ENCODE measurements at places on chromosomes 3 and 15. TPM values are rescaled to one million over a fixed set of nuclear protein-coding genes. Genes with fewer than 3 reads are reported as not detected.

DNA sequence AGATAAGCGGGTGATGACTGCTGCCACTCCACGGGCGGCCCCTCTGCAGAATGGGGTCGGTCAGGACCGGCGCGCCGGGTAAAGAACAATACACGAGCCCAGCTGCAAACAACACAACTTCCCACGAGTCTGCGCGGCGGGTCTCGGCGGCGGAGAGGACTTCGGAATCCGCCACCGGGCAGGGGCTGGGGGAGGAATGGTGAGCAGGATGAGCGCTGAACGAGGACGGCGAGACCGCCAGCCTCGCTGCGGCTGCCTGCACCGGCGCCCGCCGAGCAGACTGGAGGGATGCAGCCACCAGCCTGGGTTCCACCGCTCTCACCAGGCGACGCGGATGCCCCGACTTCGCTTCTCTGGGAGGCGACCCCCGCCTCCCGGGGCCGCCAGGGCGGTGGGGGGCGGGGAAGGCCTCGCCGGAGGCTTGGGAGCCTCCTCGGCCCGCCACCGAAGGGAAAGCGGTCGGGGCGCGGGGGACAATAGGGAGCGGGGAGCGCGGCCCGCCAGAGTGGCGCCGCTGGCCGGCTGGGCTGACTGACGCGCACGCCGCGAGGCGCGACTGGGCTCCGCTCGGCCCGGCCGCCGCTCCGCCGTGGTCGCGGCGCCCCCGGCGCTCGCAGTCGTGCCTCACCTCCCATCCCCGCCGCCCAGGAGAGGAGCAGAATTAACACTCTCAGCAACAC lies 515 bp downstream of the ADAM10 start:
- peak; percentile 72 for DNase-seq

GRCh38 chr3:72031581-72031980 lies 246.6 kb upstream of the PROK2 start:
- DNase-seq, result no peak

DNA sequence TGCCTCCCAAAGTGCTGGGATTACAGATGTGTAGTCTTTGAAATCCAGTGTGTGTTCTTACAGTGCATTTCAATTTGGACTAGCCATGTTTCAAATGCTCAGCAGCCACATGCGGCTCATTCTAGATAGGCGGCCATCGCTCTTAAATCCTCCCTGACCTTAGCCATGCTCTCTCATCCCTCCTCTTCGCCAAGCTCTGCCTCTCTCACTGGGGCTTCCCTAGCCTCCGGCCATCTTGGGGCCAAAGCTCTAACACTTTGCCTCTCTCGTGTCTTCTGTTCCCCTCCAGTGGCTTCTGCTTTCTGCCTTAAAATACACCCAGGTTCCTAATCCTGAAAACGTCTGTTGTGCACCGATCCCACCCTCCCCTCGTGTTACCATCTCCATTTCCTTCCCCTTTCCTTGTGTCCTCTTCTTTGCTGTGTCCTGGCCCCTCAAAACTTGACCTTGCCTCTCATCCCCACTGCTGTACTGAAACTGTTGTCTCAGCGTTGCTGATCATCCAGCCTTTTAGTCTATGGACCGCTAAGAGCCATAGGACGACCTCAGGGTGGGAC lies 1.4 kb upstream of the GHRL start:
- no peak for DNase-seq

DNA sequence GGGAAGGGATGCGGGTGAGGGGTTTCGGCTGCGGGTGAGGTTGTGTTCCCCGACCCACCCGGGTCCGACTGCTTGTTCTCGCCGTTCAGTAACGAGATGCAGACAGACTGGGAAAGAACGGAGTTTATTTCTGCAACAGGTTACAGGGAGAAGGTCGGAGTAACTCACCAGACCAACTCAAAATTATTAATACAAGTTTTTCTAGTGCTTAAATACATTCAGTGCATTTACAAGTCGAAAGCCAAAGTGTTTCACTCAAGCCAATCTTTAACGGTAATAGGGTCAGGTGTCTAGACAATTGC lies 492 bp upstream of the HIGD1A start:
- no peak for DNase-seq

DNA sequence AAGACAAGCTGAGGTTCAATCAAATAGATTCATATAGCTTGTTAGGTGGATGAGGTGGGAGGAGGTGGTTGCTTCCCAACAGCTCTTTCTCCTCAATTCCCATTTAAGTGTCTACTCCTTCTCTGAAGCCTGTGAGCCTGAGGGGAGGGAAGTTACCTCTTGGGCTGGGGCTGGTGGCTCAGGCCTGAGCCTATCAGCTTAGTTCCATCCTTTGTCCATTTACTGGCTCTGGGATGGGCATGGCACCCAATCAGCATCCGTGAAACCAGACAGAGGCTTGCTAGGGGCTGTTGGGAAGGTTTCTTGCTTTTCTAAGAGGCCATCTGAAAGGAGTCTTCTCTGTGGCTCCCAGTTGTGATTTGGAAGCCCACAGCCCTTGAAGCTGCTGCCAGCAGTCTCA lies 57.3 kb downstream of the TAMM41 start:
- no peak for DNase-seq

DNA sequence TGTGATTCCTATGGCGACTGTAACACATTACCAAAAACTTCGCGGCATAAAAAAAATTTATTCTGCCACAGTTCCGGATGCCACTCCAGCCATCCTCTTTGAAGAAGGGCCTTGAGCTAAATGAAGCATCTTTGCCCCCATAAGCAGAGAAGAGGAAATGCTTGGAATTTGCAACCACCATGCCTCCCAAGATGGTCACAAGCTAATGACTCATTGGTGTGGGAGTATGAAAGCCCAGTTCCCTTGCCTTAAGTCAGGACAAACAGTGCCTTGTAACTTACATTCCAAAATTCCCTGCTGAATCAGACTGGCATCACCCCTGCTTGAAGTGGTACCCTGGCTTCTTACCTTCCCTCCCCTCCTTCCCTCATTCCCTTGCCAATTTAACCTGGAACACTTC lies 1077.4 kb downstream of the EPHA3 start:
- DNase-seq, result no peak

Gene IL12A
- total RNA-seq, result 3.9 TPM

Gene DNAH12
- 0.08 TPM for total RNA-seq

Gene IMPG2
- 0.15 TPM for total RNA-seq

Gene ABI3BP
- total RNA-seq, result 56.3 TPM

- no peak for DNase-seq
These were observed 47.0 kb upstream of the DLG1 start for GRCh38 chr3:197345390-197345789.

DNA sequence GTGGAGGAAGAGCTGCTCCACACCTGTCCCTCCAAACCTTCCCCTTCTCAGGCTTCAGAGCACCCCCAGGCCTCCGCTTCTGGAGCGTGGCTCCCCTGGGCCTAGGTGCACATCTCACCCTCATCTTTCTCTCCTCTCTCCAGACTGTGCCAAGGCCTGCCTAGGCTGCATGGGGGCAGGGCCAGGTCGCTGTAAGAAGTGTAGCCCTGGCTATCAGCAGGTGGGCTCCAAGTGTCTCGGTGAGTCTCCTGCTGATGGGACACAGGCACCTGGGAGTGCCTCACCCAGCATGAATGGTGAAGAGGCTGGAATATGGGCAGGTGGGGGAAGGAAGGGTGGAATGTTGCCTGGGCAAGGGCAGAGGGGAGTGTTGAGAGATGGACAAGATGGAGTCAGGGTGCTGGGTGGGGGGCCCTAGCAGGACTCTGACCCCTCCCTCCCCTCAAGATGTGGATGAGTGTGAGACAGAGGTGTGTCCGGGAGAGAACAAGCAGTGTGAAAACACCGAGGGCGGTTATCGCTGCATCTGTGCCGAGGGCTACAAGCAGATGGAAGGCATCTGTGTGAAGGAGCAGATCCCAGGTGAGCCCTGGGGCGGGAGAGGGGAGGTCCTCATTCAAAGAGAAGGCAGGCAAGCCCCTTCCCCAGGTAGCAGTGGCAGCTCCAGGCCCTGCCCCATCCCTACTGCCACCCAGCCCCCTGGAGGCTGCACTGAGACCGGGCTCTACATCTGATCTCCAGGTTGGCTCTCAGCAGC lies 9.1 kb downstream of the PRRT3 start:
- DNase-seq, result no peak

DNA sequence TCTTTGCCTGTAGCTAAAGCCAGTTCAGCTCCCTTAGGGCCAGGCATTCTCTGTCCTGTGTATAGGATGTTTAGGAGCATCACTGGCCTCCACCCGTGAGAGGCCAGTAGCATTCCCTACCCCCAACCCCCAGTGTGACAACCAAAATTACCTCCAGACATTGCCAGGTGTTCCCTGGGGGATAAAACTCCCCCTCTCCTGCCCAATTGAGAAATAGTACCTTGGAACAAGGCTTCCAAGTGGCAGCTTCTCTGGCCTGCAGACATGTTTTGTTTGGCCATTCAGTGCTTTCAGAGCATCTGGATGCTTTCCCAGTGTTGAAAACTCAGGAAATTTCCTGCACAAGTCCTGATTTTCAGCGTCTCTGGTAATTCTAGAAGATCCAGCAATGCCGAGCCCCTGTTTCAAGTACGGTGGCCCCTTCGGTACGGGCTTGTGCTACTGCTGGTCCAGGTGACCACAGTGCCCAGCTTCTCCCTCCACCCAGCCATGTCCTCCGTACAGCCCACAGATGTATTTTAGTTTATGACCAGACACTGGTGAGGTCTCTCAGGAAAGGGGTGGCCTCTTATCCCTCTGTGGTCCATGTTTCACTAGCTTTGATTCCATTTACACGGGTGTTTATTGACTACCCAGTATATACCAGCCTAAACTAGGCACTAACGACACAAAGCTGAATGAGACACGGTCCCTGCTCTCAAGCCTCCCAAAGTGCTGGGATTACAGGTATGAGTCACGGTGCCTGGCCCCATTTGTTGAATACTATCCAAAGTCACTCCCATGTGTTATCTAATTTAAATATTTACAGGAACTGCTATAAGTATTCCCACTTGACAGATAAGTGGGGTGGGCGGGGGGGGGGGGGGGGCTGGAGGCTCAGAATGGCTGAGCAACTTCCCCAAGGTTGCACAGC lies 125.4 kb upstream of the RAD18 start:
- DNase-seq, result no peak

- no peak for DNase-seq
These were observed 346.6 kb downstream of the ERC2 start for GRCh38 chr3:56121716-56122115.

Gene THAP10
- 6.3 TPM for total RNA-seq

GRCh38 chr3:47664519-47664918 lies 85.9 kb upstream of the CSPG5 start:
- no peak for DNase-seq

GRCh38 chr15:65033659-65034269 lies 4.3 kb upstream of the MTFMT start:
- no peak for DNase-seq

DNA sequence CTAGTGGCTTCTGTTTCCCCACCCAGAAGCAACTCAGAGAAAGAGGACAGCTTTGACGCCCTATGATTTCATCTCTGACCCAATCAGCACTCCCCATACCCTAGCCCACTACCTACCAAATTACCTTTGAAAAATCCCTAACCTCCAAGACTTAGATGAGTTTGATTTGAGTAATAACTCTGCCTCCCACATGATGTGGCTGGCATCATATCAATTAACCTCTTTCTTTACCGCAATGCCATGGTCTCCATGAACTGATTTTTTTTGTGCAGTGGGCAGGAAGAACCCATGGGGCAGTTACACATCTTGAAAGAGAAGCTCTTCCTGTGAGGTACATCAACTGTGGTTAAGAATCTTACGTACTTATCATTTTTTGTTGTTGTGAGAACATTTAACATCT lies 25.5 kb upstream of the APOD start:
- DNase-seq, result no peak

DNA sequence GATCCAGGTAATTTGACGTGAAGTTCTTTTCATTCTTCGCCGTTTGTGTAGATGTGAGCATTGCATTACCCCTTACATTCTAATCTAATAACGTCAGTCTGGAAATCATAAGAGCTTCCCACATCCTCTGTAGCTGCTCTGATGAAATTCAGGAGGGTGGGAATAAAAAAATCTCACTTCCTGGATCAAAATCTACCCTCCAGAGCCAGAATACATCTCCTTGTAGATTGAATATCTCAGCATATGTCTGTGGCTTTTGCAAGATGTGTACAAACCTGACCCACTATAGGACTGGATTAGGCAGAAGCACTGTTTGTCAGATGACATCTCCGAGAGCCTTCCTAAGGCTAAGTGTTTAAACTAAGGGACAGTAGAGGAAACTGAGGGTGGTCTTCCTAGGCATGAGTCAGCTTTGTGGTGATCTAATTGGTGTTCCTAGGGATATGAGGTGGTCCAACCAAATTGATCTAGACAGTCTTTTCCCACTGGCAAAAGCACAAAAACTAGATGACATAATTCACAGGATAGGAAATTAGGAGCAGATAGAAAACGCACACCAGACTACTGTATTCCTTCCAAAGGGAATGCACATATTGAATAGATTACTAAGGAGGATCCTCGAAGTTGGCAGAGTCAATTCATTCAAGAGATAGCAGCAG lies 216.3 kb upstream of the LRTM1 start:
- DNase-seq, result no peak

DNA sequence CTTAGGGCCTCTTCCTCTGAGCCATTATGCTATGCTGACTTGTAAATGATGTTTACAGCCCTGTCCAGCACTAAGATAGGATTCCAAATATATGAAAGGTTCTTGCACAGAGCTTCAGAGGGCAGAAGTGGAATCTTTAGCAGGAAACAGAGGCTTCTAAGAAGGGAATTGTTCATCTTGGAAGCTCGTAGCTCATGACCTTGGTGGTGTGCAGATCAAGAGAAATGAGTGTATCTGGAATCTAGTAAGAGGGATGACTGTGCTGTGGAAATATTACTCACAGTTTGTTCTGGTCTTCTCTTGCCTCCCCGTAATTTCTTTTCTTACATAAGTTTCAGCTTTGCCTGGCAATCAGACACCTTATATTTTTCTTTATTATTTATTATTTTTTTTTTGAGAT lies 175.8 kb downstream of the SPATA16 start:
- DNase-seq, result no peak

DNA sequence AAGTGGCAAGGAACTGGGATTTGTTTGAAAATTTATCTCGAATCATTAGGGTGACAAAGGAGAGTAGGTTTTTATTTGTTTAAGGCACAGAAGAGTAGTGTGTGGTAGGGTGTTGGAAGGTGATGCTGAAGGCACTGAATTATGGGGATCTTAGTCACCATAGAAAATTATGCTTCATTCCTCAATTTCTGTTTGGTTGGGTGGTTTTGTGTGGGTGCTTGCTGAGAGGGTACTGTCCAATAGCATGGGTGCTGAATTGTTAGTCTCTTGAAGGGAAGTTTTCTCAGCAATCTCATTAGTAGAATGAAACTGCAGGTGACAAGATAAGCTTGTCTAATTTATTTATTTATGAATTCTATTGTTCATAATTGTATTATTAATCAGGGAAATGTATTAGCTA lies 610.9 kb downstream of the AGBL1 start:
- DNase-seq, result no peak

GRCh38 chr3:175898194-175898593 lies 1039.1 kb downstream of the NAALADL2 start:
- DNase-seq, result no peak

DNA sequence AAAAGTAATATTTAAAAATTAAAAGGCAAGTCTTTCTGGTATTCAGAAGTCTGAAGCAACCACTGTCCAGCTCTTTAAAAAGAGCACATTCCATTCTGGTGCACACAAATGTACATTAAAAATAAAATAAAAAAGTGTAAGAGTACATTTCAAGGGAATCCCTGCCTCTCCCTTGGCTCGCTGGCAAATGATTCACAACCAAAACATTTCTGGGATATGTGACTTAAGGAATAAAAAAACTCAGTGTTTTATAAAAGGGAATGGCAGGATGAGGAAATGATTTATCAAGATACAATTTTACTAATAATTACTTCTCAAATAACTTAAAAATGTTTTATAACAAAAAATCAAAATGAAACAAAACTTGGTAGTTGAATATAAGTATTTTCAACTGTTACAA lies 23.8 kb upstream of the ANXA2 start:
- no peak for DNase-seq

Gene SERINC4
- 0.71 TPM for total RNA-seq

Gene DPPA2
- not detected for total RNA-seq
